ENCODE measurements at places on chromosomes 6 and 20.

- no peak for DNase-seq
Observed at GRCh38 chr6:146950351-146950835, 253.8 kb upstream of the STXBP5 start.

DNA sequence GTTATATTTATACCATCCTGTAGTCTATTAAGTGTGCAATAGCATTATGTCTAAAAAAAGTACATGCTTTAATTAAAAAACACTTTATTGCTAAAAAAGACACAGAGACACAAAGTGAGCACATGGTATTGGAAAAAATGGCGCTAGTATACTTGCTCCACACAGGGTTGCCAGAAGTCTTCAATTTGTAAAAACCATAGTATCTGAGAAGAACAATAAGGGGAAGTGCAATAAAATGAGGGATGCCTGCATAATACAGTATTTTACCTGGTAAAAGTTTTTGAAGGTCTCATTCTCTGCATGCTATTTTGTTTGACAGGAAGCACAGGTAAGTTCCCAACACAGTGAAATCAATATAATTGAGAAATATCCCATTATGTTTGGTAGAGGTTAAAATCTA lies 1.6 kb downstream of the NOX3 start:
- DNase-seq: no peak

- DNase-seq: no peak
Observed at GRCh38 chr6:85678026-85678601, 35.4 kb upstream of the SYNCRIP start.

DNA sequence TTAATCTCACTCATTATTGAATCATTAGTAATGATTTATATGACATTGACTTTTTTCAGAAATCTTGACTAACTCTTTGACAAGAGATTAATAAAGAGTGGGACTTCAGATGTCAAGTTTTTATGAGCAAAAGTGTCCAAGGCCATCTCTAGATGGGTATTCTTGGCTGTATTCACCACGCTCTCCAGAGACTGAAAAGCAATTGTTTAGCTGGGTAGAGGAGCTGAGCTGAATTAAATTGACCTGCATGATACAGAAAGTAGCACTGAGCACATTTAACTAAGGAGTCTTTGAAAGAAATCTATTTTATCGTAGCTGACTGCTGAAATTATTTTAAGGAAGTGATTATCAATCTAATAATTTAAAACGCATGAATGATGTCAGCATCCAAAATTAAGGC lies 89.4 kb downstream of the LINC00237 start:
- no peak for DNase-seq

DNA sequence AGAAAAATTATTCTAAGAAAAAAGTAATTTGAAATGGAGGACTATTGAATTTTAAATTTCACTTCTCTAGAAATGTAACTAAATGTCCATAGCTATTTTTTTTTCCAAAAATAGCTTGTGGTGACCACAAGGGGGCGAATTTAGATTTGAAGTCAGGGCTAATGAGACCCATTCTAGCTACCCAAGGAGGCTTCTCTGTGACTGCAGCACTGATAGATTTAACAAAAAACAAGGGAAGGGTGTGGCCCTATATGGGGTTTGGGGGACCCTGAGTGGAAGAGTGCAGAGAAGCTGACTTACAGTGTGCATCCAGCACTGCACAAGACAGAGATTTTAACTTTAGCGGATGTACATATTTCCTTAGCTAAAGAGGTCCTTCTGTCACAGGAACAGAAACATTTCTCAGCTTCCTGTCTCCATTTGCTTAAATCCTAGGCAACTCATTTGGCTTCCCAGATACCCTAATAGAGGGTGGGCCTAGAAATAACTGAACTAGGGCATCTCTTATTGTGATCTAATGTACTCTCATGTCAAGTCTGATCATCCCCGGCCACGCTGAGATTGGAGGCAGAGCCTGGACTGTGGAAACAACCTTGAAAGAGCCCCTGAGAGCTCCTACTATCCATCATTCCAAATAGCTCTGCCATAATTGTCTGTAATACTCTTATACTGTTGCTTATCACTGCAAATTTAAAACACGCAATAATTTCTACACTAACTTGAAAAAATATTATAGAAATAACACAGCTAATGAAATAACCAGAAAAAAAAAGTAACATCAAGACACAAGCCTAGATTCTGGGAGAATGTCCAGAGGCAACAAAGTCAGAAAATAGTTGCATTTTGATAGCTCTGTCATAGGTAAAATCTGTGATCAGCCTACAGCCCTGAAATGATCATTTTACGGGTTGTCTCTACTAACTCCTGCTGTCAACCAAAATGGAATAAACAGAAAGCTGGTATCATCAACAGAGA lies 93.6 kb downstream of the SNAP91 start:
- no peak for DNase-seq

DNA sequence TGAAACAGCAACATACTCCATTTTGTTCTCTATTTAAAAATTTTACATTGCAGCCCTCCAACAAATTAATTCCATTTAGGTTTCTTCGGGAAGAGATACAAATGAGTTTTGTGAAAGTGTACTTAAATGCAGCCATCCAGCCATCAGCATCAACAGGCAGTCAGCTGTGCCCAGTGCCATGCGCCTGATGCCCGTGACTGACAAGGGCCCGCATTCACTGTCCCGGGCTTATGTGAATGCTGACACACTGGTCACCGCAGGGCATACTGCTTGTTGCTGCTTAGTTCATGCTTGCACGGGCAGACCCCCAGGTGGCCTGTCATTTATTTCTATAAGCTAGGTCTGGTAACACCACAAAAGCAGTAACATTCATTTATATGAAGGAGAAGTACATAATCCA lies 224.9 kb upstream of the QKI start:
- no peak for DNase-seq

DNA sequence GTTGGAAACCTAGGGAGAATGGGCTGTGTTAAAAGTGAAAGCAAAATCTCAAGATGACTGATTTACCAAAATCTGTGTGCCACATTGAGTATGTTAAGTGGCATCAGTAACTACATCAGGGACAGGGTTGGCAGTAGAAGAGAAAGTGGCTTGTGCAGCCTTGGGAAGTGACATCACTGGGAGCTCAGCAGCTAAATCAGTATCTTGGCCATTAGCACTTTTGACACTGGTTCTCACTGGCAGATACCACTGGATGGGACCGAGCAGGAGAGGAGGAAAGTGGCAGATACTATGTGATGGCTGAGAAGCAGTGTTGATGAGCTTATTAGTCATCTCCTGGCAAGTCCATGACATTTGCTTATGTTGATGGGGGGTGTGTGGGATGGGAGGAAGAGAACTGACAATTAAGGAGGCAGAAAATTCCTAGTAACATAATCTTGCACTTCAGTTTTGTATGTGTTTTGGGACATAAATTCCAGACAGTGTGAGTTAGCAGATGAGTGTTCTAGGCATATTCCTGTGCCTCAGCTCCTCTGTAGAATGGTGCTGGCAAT lies 322.2 kb downstream of the SOX4 start:
- no peak for DNase-seq

- no peak for DNase-seq
Observed at GRCh38 chr20:542777-543368, 717 bp downstream of the CSNK2A1 start.

- DNase-seq: no peak
Observed at GRCh38 chr6:43613721-43614395, 15.2 kb downstream of the GTPBP2 start.

DNA sequence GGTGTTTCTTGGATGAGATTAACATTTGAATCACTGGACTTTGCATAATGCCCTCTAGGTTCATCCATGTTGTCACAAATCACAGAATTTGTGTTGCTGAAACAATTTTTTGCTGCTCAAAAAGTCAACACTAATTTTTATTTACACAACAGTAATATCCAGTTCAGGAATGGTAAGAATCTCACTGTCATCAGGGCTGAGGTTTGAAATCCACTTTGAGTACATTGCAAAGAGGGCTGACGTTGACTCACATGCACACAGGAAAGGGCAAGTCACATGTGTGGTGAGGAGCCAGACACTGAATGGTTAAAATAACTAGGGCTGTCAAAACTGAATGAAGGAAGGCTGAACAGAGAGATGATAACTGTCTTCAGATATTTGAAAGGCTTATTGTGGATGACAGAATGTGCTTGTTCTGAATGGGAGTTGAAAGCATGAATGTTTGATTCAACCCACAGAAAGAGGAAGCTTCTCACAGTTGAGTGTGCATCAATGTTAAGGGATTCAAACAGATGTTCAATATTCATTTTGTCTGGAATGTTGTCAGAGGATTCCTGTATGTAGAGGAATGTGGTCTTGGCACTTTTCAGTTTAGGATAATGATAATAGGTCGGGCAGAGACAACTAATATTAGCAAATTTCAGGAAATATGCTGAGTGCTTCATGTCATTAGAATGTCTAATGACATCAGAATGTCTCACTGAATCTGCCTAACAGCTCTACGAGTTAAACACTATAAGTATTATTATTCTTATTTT lies 3.6 kb upstream of the ADGRG6 start:
- DNase-seq: no peak

DNA sequence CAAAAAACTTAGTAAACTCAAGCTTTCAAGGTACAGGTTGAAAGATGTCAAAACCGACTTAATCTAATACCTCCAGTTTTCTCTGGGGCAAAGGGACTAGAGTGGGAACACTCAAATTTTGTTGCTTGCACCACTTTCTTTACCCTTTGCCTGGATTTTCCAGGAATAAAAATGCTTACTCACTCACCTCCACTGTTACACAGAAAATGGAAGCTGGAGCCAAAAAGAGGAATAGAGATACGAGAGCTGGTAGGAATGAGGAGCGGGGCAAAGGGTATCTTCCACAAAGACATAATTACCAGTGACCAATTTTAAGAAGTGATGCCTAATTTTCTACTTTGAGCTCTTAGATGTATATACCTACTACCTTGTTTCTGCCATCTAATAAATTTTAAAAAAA lies 79.5 kb upstream of the TULP1 start:
- no peak for DNase-seq

- no peak for DNase-seq
Observed at GRCh38 chr6:135586844-135587243, 89.3 kb upstream of the AHI1 start.

DNA sequence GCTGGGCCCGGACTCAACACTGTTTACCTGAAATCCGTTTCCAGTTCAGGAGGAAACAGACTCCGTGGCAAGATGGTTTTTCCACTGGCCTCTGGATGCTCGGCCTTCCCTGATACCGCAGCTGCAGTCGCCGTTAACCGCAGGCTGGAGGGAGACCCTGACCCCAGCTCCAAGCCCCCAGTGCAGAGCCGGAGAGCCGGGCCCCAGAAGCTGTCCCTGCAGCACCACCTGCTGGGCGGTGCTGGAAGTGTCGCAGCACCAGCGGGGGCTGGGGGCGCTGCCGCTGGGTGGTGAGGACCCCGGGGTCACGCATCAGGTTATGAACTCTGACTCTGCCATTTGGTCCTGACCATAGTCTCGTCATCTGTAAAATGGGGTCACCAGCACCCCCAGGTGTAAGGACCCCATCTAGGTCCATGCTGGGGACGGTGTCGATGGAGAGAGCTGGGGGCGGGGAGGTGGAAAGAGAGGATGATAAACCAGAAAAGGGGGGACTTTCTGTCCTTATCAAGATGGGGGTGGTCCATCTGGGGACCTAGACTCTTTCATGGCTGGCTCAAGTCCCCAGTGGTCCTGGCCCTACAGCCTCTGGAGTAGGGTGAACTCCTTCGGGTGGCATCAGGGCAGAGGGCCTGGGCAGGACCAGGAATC lies 20.8 kb upstream of the CHRNA4 start:
- DNase-seq: no peak

DNA sequence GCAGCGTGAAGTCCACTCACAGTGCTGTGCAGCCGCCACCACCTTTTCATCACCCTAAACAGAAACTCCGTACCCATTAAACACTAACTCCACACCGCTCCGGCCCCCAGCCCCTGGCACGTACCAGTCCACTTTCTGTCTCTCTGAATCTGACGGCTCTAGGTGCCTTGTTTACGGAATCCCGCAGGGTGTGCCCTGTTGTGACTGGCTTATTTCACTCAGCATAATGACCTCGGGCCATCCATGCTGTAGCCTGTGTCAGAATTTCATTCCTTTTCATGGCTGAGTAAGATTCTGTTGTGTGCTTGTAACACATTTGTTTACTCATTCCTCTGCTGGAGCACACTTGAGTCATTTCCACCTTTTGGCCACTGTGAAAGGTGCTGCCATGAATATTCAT lies 18.0 kb downstream of the TCFL5 start:
- no peak for DNase-seq

Data from activated T-helper 1 cell treated with anti-CD3 and anti-CD28 coated beads, Interleukin-2, amount 50 U/mL, for 16 hours (primary cell).